ENCODE measurements at places on chromosomes 13 and 19.

- DNase-seq, result peak; percentile 38
Measured at GRCh38 chr19:51978882-51979281, 7.8 kb downstream of the ZNF350 start.

DNA sequence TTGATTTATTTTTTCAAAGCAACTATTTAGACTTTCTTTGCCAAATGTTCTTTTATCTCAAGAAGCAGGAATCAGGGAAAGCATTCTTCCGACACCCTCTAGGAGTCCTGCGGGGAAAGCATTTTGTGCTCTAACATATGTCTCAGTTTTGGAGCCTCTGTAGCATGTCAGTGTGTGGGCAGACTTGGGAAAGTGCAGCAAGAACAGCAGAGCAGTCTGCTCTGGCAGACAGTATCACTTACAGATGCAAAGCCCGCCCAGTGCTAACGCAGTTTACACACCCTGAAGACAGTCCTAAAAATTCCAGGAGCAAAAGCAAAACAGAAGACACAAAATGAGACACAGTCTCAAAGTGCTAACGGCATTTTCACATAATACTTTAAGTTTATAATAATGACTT, 393.5 kb downstream of the KLF12 start:
- no peak for DNase-seq

DNA sequence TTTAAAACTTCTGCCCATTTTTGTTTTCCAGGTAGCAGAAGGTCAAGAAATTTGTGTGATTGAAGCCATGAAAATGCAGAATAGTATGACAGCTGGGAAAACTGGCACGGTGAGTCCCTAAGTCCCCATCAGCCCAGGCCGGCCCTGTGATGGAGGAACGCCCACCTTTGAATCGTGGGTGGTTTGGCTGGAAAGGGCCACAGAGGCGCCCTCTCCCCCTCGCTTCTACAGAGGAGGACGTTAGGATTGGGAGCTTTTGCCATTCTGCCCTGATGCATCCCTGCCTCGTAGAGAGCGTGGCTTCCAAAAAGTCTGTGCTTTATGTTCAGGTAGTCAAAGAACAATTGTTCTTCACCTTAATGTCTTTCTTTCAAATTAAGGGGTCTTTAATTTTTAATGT, 60.9 kb downstream of the GGACT start:
- DNase-seq, result no peak

GRCh38 chr19:32012886-32013631, 332.4 kb upstream of the ZNF507 start:
- DNase-seq, result no peak

DNA sequence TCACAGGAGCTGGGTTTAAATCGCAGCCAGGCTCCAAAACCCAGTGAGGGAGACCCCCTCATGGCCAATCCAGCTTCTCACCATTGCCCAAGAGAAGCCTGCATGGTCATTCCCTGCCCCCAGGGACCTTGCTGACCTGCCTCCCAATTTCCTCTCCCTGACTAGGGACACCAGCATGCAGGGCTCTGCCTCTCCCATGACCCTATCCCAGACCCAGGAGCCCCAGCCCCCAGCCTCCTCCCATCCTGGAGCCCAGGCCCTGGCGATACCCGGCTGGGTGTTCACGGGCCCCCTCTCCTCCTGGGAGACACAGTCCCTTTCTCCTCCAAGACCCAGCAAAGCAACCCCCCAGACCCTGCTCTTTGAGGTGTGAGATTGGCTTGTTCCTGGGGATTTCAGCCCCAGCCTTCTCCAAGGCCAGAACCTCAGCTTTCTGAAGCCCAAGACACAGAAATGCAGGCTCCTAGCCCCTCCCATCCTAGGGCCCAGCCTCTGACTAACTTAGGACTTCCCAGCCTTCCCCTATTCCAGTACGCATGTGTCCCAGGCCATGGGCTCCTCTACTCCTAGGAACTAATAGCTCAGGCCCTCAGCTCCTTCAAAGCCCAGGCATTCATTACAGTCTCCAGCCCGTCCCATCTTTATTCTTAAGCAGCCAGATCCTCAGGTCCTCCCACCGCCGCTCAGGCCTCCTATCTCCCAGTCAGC, 1.1 kb downstream of the GYS1 start:
- peak; percentile 68 for DNase-seq

DNA sequence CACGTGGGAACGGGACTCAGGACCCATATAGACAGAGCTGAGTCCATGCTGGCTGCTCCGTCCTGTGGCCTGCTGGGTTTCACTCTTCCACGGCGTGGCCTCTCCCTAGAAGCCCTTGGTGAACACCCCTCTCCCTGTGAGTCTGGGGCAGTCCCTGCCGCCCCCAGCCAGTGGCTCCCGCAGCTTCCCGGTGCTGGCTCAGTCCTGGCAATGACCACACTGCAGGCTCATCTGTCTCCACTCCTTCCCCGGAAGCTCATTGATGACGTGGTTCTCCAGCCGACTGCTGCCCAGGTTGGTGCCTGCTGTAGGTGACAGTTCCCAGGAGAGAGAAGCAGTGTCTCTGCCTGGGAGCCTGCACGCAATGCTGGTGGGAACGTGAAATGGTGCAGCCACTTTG, 2.1 kb upstream of the TEX29 start:
- DNase-seq, result no peak

- no peak for DNase-seq
Measured at GRCh38 chr19:5200844-5201243, 139.8 kb downstream of the PTPRS start.

DNA sequence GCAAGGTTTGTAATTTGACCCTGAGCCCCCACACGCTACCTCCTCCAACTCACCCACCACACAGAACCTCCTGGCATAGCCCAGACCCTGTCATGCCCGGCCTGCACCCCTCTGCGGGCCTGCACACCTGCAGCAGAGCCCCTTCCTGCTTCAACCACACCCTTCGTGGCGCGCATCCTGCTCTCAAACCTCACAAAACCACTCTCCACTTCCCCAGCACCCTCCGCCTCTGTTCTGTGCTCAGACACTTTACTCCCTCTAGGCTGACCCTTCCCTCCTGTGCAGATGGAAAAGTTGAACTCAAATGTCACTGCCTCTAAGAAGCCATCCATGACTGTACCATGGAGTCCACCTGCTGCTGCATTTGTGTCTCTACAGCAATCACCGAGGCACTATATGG, 28.5 kb downstream of the FAAP24 start:
- DNase-seq, result no peak

DNA sequence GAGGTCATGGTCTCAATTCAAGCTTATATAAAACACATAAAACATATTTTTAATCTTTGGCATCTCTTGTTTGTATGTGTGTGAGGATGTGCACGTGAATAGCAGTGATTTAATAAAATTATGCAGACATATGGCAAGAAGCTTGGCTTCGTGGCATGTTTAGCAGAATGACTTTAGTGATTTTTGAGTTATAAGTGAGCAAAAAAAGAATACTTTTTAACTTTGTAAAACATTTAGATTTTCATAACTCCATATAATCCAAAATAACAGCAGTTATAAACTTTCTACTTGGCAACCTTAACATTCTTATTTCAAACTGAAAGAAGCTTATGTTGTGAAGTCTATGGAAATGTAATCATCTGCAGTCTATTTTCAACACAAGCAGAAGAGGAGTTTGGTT, 120.6 kb downstream of the SLITRK1 start:
- DNase-seq, result no peak

DNA sequence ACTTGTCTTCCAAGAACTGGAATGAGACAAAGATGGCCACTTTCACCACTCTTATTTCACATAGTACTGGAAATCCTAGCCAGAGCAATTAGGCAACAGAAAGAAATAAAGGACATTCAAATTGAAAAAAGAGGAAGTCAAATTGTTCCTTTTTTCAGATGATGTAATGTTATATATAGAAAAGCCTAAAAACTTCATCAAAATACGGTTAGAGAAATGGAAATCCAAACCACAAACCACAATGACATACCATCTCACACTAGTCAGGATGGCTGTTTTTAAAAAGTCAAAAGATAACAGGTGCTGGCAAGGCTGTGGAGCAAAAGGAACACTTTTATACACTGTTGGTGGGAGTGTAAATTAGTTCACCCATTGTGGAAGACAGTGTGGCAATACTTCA, 113.3 kb upstream of the SPRY2 start:
- DNase-seq, result no peak

DNA sequence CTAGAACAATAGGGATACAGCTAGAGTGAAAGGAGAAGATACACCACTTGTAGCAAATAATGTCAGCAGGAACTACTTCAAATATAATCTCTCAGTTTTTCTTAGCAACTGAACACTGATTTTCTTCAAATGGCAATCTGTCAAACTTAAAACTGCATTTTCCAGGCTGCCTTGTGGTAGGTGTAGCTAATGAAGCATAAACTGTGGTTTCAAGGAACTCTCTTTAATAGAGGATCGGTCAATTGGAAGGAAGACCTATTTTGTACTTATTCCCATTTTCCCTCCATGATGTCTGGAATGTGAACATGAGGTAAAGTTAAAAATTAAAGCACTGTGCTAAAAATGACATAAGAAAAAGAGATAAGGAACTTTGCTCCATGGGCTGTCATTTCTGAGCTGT, 1261.9 kb downstream of the PCDH17 start:
- no peak for DNase-seq

GRCh38 chr13:110042253-110042950, 256.0 kb upstream of the IRS2 start:
- DNase-seq, result no peak

- DNase-seq, result no peak
Measured at GRCh38 chr13:32370805-32371204, 55.5 kb downstream of the BRCA2 start.

- DNase-seq, result no peak
Measured at GRCh38 chr19:48661711-48662090, 11.1 kb downstream of the NTN5 start.

GRCh38 chr13:20691616-20692015, 11.9 kb upstream of the IL17D start:
- DNase-seq, result no peak

GRCh38 chr19:31450696-31451095, 101.5 kb upstream of the TSHZ3 start:
- DNase-seq, result no peak

DNA sequence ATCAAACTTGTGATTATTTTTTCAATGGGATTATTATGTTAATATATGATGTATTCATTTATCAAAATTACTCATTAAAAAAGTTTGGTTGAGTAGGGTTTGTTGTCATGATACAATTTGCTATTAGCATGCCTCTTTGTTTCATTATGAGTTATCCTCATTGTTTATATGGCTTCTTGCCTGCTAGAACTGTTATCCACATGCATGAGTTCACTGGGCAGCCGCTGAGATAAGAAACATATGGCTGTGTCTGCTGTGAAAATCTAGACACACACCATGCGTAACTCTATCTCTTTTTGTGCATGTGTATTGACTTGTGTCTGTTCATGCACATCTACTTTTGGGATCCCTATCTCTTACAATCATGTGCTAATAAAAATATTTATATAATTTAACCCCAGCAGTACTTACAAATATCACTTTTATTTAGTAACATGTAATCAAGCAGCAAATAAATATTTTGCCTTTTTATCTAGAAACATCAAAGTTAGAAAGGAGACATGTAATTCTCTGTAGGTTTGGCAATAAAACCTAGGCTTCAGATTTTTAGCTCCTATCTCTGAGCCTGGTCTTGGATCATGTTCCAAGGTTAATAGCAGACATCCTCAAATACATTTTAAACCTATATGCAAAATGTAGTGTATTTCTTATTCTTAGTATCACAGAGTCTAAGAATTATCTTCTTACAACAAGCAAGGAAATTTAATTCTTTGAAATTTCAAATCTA, 11.2 kb upstream of the KLF12 start:
- DNase-seq, result no peak

GRCh38 chr13:100657881-100658315, 16.7 kb downstream of the TMTC4 start:
- DNase-seq, result no peak

DNA sequence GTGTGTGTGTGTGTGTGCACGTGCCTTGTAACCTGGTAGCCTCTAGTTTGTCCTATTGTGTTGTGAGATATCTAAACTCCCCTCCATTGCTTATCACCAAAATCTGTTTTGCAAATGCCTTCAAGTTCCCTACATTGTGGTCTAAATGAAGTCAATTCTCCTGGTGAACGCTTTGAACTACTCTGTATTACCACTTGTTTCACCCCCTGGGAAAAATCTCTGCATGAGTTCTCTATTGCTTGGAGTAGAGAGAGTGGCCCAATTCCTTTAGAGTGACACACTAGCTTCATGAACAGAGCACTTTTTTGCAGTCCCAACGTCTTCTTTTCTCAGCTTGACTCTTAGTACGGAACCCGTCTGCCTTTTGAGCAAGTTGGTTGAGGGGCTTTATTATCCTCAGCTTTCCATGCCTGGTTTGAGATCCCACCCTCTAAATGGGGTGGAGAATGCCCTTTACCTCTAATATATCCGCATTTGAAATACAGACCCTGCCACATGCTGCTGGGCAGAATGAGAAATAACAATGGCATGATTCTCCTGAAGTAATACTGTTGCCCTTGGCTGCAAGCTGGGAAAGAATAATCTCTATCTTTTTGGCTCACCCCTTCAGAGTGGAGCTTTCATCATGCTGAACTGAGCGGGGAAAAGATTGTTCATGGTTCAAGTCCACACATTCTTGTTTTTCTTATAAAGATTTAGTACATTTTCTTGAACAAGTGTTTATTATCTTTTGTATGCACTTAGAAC, 2545.3 kb downstream of the PCDH9 start:
- no peak for DNase-seq

- DNase-seq, result no peak
Measured at GRCh38 chr13:111920306-111920931, 146.5 kb upstream of the SOX1 start.

DNA sequence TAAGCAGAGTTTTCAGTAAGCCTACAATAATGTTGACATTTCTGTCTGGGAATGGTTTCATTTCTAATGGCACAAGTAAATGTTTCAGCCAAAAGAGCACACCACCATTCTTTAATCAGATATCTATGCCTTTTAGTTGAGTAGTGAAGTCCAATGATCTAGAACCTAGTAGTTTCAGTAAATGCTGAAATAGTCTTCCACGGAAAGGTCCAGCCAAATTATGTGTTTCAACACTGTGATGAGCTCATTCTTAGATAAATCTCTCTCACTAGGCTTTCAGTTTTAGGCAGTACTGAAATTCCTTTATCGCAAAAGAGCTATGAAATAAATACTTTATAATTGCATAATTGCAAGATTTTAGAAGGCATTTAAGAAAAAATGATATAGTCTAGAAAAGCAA, 816.8 kb upstream of the PCDH9 start:
- DNase-seq, result no peak

GRCh38 chr13:28707629-28708427, 10.9 kb downstream of the SLC46A3 start:
- no peak for DNase-seq

GRCh38 chr19:55482967-55483705, 1.9 kb upstream of the NAT14 start:
- no peak for DNase-seq

GRCh38 chr13:75637181-75637750, 1.1 kb downstream of the LMO7 start:
- no peak for DNase-seq

DNA sequence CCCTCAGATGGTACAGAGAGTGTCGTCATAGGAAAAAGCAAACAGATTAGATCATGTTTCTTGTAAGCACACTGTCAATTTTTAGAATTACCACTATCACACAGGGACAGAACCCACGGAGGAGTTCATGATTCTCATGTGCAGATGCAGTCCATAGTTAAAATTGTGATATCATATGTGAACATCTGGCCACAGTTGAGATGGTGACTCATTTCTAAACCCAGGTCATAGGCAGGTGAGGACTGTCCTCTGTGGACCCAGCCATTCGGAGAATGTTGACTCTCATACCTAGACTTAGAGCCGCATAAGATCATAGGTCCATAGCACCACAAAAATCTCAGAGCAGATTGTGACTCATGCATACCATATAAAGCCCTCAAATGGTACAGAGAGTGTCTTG, 17.8 kb upstream of the ZNF730 start:
- no peak for DNase-seq

GRCh38 chr13:109918179-109918711, 131.9 kb upstream of the IRS2 start:
- DNase-seq, result peak; percentile 84

All from RCC 7860 (cell line).